Amniotic stem cell (primary cell): ENCODE measurements at places on chromosomes 1 and 21.

DNA sequence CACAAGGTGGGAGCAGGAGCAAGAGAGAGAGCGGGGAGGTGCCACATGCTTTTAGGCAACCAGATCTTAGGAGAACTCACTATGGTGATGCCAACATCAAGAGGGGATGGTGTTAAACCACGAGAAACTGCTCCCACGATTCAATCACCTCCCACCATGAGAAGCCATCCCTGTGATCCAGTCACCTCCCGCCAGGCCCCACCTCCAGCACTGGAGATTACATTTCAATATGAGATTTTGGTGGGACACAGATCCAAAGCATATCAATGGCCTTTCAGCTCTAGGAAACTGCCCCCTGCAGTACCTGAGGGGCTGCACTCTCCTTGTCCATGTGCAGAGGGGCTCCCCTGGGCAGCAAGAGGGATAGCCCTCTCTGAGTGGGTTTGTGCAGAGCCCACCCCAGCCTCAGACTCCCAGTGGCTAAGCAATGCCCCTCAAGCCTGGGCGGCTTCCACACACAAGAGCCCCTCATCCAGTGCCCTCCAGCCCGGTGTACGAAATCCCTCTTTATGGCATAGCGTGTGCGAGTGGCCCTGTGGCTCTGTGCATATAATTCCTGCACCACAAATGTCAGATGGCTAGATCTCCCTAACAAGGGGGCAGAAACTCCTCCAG, 15.5 kb upstream of the PRDM16 start:
- no peak for DNase-seq

- DNase-seq: no peak
These were observed 16.8 kb downstream of the LGR6 start for GRCh38 chr1:202210385-202210784.

GRCh38 chr1:3161176-3161840, 92.3 kb downstream of the PRDM16 start:
- no peak for DNase-seq

DNA sequence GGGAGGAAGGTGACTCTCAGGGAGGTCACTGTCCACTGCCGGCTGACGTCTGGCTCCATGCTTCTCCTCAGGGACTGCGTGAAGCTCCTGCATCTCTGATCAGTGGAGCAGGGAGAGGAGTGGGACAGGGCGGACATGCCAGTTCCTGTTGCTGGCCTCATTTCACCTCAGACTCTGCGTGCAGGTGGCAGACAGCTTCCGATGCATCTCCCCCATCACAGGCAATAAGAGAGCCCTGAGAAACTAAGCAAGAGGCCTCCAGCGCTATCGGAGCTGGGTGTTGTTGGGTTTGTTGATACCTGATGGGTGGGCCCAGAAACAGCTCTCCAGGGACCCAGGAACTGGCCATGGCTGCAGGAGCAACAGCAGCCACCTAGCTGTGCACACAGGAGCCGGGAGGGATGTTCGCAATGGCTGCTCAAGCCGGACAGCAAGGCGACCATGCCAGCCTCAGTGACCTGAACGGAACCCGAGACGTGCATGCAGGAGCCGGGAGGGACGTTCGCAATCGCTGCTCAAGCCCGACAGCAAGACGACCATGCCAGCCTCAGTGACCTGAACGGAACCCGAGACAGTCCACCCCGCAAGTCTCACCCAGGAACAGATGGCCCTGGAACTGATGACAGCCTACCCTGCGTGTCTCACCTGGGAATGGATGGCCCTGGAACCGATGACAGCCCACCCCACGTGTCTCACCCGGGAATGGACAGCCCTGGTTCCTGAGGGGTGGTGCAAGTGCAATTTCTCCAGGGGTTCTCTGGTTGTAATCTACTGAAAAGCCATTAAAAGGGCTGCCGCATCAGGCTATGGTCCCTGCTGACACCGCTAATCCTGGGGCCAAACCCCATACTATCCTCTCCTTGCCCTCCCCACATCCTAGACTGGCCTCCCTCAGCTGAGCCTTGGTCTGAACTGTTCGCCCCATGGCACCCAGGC, 14.2 kb upstream of the PCBP3 start:
- no peak for DNase-seq

DNA sequence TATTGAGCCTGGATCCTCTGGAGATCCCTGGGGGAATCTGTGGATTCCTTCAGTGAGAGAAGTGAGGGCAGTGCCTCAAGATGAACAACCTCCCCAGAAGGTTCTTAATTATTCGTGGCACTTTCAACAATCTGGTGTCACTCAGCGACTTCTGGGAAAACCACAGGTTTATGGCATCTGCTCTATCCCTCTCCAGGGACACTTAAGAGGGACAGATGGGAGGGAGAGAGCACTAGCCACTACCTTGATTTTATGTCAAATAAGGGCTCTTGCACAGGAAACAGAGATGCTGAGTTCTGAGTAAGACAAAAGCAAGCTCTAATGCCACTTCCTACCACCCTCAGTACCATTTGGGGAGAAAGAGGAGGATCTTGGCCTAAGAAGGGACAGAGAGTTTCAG, 21.2 kb upstream of the CHI3L1 start:
- no peak for DNase-seq

GRCh38 chr1:225482421-225482950, 54.6 kb upstream of the LBR start:
- peak; percentile 17 for DNase-seq

- DNase-seq: no peak
These were observed 48.3 kb downstream of the IL23R start for GRCh38 chr1:67214420-67215174.

DNA sequence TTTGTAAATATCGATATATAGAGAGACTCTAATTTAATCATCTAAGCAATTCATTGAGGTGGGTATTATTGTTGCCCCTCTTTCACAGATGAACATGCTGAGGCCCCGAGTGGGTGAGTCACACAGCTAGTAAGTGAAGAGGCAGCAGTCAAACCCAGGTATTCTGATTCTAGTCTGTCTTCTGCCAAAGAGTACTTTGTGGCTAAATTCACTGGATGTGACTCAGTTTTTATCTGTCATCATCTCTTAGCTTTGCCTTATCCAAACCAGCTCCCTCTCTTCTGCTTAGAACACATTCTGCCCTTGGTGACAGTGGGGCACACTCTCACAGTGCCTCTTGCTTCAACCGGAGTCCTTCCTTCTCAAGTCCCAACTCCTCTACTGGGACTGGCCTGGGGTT, 11.5 kb downstream of the FCRL5 start:
- no peak for DNase-seq

- no peak for DNase-seq
These were observed 1967.6 kb downstream of the MRPL39 start for GRCh38 chr21:23639721-23640120.

DNA sequence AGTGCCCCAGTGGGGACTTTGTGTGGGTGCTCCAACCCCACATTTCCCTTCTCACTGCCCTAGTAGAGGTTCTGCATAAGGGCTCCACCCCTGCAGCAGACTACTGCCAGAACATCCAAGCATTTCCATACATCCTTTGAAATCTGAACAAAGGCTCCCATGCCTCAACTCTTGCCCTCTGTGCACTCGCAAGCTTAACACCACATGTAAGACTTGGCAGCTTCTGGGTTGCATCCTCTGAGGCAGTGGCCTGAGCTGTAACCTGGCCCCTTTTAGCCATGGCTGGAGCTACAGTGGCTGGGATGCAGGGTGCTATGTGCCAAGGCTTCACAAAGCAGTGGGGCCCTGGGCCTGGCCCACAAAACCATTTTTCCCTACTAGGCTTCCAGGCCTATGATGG, 128.9 kb downstream of the TYW3 start:
- no peak for DNase-seq

DNA sequence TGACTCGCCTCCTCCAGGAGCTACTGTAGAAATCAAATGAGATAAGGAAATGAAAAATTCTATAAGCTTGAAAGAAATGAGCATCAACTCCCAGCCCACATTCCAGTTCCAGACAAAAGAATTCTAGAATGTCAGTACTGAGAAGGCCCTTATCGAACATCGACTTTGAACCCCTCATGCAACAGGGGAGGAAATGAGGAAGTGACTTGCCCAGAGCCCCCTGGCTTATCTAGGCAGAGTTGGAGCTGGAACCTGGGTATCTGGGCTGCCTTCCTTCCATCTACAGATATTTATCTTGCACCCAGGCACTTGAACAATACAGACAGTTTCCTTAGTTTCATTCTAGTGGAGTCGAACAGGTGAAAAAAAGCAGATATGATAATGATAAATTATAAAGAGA, 22.3 kb downstream of the MECR start:
- no peak for DNase-seq

- no peak for DNase-seq
These were observed 3.9 kb upstream of the ACKR1 start for GRCh38 chr1:159200769-159201168.

DNA sequence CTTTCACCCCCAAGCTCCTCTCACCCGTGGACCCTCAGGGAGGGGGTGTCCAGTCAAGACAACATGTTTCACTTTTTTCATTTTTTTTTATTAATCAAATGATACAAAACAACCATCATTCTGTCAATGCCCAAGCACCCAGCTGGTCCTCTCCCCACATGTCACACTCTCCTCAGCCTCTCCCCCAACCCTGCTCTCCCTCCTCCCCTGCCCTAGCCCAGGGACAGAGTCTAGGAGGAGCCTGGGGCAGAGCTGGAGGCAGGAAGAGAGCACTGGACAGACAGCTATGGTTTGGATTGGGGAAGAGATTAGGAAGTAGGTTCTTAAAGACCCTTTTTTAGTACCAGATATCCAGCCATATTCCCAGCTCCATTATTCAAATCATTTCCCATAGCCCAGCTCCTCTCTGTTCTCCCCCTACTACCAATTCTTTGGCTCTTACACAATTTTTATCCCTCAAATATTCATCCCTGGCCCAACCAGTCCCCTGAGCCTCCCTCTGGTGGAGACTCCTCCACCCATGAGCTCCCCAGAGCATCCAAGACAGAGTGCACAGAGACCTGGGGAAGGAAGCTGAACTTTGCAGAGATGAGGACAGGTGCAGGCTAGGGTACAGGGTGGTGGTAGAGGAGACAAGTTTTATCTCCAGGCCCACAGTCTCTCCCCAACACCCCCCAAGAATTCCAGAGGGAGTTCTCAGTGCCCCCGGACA, 1.4 kb upstream of the S100A16 start:
- no peak for DNase-seq

- DNase-seq: no peak
These were observed 183.6 kb downstream of the APP start for GRCh38 chr21:25986928-25987327.

GRCh38 chr1:188937965-188938551, 1539.6 kb downstream of the BRINP3 start:
- DNase-seq: no peak

DNA sequence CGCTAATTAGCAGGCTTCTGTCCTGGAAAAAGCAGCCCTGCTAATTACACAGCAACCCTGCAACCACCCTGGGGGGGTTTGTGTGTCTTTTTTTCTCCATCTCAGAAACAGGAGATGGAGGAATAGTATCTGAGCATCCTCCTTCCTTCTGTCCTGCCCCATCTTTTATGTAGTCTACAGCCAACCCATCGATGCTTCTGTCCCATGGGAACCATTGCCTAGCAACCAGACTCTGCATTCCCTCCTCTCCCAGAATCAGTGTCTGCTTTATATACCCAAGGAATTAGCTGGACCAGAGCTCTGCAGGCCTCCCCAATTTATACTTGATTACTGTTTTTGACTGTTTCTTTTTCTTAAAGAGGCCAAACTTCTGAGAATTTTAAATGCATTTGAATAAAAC, 35.1 kb downstream of the LRRC38 start:
- DNase-seq: no peak

- no peak for DNase-seq
These were observed 2.2 kb downstream of the WNT4 start for GRCh38 chr1:22140694-22141093.

DNA sequence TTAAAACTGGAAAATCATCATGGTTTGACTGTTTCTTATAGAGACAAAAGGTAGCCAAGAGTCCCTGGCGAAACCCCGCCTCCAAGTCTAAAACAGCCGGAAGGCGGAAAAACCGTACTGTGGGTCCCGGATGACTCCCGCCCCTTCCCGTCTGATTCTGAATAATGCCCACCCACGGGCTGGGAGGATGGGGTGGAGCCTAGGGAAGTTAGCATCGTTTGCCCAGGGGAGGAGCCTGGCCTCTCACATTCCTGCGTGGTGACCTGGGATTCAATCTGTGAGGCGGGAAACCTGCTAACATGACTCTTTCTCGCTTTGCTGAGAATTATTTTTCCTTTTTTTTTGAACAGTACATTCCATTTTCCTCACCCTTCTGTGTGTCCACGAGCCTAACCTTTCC, 124.9 kb downstream of the KCNK1 start:
- DNase-seq: no peak

GRCh38 chr1:167292216-167292615, 71.5 kb downstream of the POU2F1 start:
- no peak for DNase-seq

DNA sequence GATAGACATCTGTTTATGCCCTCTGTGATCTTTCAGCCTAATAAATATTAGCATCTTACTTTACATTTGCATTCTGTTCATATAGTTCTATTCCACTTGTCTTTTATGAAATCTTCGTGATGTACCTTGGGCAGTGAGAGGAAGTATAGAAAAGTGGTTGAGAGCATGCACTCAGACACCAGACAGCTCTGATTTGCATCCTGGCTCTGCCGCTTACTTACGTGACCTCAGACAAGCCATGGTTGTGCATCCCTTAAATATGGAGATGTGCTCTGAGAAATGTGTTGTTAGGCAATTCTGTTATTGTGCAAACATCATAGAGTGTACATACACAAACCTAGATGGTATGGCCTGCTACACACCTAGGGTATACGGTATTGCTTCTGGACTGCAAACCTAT, 22.9 kb downstream of the OVGP1 start:
- no peak for DNase-seq

- no peak for DNase-seq
These were observed 69.4 kb downstream of the LRRC8D start for GRCh38 chr1:89890085-89890752.

- no peak for DNase-seq
These were observed 190.6 kb downstream of the KIF26B start for GRCh38 chr1:245345191-245345884.
